ENCODE measurements at places on chromosomes 13 and 19.
A peak's percentile ranks its signal among the peaks of the same experiment; 100 is the strongest.

GRCh38 chr19:52662631-52663030, 24.5 kb upstream of the ZNF83 start:
- DNase-seq = no peak

DNA sequence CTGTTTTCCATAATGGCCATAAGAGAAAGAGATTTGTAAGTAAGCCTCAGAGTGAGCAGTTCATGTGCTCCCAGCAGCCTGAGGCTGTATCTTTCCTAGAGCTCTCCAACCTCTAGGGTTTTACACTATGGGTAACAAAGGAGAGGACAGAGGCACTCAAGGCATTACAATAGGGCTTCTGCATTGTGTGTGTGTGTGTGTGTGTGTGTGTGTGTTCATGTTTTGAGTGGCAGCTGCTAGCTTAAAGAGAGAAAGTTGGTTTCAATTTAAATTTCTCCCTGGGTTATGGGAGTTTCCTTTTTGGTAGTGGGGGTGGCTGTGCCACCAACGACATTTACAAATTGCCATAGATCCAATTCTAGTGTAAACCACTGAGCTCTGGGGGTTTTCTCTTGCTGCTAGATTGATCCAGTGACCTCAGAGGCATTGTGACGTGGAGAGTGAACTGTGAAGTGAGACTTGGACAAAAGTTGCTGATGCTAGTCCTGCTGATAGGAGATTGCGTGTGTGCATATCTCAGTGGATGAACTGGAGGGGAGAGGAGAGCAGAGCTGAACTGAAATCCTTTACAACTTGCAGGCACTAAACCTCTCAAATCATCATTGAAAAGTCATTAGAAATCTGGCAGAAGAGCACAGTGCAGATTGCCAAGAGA, 67.2 kb upstream of the OLFM4 start:
- DNase-seq = no peak

GRCh38 chr13:114279758-114280355, 1.5 kb upstream of the UPF3A start:
- no peak for DNase-seq

DNA sequence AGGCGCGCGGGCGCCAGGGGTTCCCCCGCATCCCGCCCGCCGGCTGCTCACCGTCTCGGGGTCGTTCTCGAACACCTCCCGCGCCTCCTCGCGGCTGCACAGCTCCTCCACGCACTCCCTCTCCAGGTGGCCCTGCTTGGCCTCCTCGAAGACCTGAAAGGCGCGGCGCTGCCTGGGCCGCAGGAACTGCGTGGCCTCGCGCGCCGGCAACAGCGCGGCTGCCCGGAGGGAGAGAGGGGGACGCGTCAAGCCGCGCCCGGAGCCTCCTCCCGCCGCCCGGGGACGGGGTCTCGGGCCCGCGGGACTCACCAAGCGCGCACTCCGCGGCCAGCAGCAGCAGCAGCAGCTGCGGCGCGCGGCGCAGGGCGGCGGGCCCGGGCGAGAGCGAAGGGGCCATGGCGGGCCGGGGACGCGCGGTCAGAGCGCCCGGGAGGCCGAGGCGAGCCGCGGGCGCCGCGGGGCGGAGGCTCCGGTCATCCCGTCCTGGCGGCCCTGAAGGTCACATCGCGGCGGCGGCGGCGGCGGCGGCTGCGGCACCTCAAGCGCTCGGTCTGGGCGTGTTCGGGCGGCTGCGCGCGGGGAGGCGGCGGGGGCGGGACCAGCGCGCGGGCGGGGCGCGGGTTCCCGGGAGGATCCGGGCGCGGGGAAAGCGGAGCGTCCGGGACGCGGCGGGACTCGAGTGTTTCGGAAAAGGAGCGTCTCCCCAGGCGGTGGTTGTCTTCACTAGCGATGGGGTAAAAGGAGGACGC, at the start of gene GAS6:
Gene GAS6 (minus strand): TSS at position 553 of the 749 bp plus-strand sequence. CDS start 156 bp downstream, at position 397.
- DNase-seq = peak; percentile 56

- no peak for DNase-seq
Measured at GRCh38 chr13:106568299-106569003, 514 bp upstream of the ARGLU1 start.

DNA sequence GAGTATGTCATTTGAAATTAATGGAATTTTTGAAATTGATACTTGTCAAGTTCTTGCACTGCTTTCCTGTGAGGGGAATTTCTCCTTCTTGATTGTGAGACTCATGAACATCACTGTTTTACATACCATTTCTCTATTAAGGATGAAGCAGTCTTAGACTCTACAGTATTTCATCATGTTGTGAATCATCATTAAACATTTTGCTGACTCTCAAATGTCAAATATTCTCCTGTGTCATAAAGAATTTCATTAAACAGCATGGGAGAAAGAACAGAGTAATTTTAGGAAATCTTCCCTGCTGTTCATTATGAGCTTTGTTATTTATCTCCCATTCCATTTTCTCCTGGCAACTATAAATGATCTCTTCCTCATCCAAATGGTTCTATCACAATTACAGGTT, 729.0 kb downstream of the PCDH9 start:
- no peak for DNase-seq

GRCh38 chr19:39817888-39818561, 15.9 kb downstream of the DYRK1B start:
- no peak for DNase-seq

GRCh38 chr13:41678249-41678648, 220.9 kb downstream of the RGCC start:
- no peak for DNase-seq

DNA sequence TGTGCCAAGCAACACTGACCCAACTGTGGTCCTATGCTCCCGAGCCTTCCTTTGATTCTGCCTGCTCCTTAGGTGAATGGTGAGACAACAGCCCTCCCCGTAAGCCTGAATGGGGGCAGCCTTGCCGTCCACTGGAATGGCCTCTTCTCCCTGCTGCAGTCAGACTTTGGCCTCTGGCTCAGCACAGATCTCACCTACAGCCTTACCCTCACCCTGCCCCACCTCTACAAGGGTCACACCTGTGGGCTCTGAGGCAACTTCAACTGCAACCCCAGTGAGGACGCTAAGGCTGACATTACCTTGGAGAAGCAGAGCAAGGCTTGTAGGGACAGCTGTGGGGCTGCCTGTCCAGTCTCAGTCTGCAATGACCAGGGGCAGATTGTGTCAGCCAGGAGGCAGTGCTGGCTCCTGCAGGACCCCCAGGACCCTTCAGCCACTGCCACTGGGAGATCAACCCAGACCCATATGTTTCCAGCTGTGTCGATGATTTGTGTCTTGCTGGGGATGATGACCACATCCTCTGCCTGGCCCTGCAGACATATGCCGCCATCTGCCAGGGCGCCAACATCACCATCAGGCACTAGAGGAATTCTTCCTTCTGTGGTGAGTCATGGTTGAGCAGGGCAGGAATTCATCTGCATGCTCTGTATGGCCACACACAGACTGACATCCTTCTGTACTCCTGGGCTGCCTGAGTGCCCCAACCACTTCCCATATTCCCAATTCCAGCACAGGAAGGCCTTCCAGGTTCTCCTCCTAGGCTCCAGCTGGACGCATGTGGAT, 27.3 kb upstream of the FXYD3 start:
- peak; percentile 34 for DNase-seq

DNA sequence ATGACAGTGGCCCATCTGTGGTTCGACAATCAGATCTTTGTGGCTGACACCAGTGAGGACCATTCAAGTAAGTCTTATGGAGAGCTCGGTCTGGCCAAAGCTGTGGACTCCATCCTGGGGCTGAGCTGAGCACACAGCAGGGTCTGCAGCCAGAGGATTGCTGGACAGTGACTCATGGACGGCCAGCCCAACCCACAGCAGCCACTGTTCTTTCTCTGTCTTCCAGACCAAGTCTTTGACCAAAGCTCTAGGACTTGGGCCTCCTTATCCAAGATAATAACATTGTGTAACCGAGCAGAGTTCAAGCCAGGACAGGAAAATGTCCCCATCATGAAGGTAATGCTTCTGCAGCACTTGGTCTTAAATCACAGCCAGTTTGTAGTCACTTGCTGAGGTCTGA, 12.4 kb downstream of the ATP12A start:
- DNase-seq = no peak

GRCh38 chr13:46995874-46996273, 99.0 kb upstream of the HTR2A start:
- no peak for DNase-seq

DNA sequence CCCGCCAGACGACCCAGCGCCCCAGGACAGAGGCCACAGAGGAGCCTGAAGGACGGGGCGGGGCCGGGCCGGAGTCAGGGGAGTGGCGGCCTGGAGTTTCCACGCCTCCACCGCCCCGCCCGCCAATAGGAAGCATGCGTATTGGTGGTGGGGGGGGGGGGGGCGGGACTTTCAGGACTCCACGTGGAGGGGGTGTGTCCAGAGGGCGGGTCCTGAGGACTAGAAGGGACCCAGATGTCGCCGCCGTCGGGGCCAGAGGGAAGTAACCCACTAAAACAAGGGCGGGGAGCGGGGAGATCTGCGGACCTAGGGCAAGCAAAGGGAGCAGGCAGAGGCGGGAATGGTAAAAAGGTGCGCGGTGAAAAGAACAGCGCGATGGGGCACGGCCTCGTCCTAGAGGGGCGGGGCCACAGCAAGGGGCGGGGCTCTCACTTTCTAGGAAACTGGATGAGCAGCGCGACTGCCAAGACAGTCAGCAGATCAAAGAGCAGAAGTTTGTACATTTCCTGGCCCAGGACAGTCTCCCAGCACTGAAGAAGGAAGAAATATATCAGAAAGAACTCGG, 2.8 kb upstream of the LENG1 start:
- DNase-seq = peak; percentile 81

GRCh38 chr13:97986835-97987234, 33.4 kb downstream of the IPO5 start:
- DNase-seq = no peak

DNA sequence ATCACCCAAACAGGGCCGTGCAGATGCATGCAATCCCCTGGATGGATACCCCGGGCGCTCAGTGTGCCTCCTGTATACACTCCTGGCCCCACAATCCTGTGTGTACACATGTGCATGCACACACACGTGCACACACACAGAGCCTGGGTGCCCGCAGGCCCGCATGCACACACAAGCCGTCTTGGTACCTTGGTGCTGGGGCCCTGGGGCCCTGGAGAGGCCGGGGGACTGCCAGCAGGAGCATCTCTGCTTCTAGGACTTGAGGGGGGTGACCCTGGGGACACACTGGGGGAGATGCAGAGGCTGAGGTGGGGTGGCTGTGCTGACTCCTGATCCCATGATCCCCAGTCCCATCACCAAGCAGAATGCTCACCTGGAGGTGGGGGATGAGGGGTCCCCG, 15.6 kb upstream of the EPOR start:
- DNase-seq = no peak

DNA sequence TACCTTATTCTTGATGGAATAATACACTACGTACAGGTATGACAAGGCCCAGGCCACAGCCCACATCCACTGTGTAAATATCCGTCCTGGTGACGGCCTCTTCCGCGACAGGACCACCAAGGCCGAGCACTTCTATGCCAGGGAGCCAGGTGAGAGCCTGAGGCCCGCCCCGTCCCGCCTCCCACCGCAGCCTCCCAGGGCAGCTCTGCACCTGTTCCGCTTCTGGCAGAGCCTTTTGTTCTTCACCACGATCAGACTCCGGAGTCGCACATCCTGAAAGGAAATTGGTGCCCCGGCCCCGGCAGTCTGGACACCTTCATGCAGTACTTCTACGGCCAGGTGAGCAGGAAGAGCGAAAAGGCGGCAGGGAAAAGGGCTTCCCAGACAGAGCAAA, 10.6 kb upstream of the ZNF358 start:
- DNase-seq = no peak

DNA sequence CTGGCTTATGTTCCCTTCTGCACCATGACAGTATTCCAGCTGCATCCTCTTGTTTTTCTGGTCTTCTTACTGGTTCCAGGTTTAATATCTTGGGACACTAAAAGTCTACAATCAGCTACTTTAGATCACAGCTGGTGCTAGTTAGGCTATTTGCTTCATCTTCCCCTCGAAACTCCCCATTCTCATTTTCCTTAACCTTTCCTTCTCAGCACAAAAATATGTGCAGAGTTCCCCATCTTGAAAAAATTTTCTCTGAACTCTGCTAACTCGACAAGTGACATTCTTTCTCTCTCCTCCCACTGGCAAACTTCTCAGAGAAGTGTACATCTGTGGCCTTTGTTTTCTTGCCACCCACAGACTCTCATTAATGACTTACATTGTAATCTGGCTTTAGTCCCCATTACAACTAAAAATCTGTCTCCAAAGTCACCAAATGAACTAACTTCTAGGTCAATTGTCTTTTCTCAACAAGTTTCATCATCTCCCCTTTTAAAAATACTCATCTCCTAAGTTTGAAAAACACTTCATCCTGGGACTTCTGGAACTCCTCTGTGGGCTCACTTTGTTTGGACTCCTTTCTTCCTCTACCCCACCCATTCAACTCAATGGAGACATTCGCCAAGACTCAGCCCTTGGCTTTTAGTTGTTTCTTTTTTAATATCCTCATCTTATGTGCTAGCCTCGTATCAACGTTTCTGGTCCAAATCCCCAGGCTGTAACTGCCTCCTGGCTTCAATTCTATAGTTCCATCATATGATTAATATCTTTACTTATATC, 7.1 kb upstream of the KL start:
- no peak for DNase-seq

DNA sequence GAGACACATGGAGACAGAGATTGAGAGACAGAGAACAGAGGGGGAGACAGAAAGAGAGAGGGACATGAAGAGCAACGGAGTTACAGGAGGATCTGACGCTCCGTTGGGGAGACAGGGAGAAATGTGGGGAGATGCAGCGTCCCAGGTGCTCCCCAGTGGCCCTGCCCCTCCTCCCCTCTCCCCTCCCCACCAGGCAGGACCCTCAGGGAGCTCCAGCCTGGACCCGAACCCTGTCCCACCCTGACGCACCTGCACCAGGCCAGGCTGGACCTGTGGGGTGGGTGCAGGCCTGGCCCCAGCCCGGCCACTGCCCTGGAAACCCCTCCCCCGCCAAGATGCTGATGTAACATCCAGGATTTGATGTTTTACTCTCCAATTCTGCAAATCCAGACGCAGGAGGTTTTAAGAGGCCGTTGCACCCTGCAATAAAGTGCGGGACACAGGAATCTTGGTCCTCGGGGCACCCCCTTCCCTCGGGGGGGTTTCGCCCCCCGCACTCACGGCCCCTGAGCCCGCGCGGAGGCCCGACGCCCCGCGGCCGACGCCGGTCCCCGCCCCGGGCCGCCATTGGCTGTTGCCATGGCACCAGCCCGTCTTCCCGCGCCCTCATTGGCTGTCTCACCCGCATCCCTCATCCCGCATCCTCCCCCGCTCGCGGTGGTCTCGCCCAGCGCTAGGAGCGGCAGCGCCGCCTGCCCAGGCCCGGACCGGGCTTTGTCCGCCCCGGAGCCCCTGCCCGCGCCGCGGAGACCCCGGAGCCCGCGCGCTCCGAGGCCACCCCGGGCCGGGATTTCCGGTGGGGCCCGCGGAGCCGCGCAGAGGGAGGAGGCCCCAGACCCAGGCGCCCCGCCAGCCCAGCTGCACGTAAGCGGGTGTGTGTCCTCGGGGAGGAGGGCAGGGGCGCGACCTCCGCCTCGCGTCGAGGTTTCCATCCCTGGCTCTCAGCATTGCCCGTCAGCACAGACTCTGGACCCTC, at the start of gene APC2:
Gene APC2 (plus strand): TSS at position 655 of the 976 bp plus-strand sequence. CDS start 2,881 bp downstream, outside the sequence.
- peak; percentile 27 for DNase-seq

GRCh38 chr13:105047676-105048295, 1487.7 kb downstream of the EFNB2 start:
- DNase-seq = no peak

All from dermis blood vessel endothelial cell (primary cell).